ENCODE measurements at places on chromosomes 5 and 9.

DNA sequence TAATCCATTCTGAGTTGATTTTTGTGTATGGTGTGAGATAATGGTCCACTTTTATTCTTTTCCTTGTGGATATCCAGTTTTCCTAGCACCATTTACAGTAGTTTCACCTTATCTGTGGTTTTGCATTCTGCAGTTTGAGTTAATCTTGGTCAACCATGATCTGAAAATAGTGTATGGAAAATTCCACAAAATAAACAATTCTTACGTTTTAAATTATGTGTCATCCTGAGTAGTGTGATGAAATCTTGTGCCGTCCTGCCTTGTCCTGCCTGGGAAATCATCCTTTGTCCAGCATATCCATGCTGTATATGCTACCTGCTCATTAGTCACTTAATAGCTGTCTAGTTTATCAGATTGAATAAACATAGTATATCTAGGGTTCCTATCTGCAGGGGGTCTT lies 42.1 kb downstream of the CDC42SE2 start:
- no peak for DNase-seq

DNA sequence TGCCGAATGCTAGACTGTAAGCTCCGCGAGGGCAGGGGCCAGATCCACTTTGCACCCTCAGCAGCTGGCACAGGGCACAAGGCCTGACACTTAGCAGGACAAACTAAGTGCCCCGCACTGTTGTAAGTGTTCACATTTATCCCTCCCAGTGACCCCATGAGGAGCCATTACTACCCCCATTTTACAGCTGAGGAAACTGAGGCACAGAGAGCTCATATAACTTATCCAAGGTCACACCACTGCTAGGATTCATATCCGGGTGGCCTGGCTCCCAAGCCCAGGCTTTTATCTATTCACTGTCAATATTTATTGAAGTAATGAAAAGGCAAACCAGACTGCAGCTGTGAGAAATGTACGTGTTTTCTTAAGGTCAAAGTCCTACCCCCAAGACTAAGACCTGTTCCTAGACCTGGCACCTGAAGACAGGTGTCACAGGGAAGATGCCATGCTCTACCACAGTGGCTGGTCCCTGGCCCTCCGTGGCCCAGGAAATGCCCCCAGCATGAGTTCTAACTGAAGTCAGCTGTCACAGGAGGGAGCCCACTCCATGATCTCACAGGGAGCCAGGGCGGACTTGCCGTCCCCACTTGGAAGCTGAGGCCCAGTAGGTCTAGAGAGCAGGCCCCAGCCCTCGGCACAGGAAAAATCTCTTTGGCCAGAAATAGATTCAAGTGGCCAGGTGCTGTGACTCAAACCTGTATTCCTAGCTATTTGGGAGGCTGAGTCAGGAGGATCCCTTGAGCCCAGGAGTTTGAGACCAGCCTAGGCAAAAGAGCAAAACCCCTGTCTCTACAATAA lies 74.7 kb upstream of the IL17B start:
- DNase-seq, result no peak

DNA sequence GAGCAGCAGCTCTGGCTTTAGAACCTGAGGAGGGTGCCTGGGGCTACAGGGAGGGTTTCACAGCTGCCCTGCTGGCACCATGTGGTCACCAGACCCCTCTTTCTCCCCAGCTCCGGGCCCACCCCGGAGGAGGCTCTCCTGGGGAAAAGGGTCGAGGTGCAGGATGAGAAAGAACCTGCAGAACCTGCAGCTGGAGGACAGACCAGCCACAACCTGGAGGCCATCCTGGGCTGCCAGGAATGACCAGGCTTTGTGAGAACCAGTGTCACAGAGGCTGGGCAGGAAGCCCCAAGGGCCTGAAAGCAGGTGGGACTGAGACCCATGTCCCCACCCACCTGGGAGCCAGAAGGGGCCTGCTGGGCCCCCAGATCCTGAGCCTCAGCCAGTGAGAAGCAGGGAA lies 23.0 kb downstream of the SEMA4D start:
- DNase-seq, result no peak

DNA sequence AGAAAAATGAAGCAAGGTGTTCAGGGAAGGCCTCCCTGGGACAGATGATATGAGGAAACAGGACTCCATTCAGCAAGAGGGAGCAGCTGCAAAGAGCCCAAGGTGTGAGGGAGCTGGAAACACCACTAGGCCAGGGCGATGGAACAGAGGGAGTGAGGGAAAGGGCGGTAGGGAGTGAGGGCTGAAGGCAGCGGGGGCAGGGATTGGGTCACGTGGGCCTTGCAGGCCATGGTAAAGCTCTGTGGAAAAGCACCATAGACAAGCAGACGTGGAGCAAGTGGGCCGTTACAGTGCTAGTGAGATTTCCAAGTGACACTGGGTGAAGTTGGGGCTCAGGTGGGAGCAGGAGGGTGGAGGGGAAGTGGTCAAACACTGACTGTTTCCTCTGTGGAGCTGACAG lies 10.8 kb upstream of the PRRC1 start:
- DNase-seq, result no peak

DNA sequence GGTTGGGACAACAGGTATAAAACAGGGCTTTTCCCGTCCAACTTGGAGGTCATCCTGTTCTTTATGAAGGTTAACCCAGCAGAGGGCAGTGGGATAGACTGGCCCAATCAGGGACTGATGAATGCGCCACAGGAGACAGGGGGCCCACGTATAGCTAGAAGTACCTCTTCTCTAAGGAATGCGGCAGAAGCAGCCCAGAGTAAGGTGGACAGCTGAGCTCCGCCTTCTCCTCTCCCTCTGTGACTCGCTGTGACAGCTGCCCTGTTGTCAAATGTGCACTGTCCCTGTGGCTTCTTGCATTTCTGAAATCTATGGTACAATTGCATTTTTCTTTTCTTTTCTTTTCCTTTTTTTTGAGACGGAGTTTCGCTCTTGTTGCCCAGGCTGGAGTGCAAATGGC lies 306.6 kb downstream of the FBXL7 start:
- DNase-seq, result no peak

DNA sequence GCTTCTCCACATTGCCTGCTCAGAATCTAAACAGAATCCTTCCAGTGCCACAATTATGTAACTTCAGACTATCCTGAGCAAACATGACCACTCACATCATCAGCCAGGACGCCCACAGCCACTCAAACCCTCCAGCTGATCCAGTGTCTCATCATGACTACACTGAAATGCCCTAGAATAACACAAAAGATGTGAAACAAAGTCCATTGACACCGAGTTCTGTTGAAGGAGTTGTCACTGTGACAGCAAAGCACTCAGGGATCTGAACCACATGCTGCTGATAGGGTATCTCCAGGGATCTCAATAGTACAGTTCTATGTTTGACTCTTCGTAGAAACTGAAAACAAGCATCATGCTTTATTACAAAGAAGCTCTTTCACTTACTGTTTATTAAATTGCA lies 150.2 kb downstream of the GABBR2 start:
- no peak for DNase-seq

DNA sequence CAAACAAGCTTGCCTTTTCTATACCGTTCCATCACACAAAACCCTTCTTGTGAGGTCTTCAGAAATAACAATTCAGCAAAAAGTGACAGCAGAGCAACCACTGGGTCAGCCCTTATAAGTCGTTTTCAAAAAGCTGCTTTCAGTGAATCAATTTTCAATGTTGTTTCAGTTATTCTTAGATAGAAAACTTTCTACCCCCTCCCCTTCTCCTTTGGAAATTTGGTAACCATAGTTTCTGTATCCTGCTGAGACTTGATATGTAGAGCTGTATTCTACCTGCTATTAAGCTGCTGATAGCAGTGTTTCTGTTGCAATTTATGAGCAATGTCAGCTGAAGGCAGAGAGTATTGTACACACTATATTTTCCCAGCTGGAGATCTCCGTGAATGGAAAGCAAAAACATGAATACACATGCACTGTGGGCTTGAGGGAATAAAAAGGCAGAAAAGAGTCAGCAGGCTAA lies 75.7 kb downstream of the ZNF608 start:
- no peak for DNase-seq

GRCh38 chr9:124721109-124721906 lies 49.8 kb downstream of the NR6A1 start:
- peak; percentile 83 for DNase-seq

GRCh38 chr5:35938568-35939227 lies at the start of gene CAPSL:
CAPSL (minus strand) TSS chr5:35938622; CDS start chr5:35921120, 17,502 bp downstream.
- peak; percentile 54 for DNase-seq

- no peak for DNase-seq
Measured at GRCh38 chr5:66616520-66617225, 20.5 kb downstream of the MAST4 start.

GRCh38 chr5:7837403-7837802 lies 13.5 kb downstream of the CFAP90 start:
- no peak for DNase-seq

- no peak for DNase-seq
Measured at GRCh38 chr9:91160181-91160580, 201.5 kb downstream of the AUH start.

DNA sequence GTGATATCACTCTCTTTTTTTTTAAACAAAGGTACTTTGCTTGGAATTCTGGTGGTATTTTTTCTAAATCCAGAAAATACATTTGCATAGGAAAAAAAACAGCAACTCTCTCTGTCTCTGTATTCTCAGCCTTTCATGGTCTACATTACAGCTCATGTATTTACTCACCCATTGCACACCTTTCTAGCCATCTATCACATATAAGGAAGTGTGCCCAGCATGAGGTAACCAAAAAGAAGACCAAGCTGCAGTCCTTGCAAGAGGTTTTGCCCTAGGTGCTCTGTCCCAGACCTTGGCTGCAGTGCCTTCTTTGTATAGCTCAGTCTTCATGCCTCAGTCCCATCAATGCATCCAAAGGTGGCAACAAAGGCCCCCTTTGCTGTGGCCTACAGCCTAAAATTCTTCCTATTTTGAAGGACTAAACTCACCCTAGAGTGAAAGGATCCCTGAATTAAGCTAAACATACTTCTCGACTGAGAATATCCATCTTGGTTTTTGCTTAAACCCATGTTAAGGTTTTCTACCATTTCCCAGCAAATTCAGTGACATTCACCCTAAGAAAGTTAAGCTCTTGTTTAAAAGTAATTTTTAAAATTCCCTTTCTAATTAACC lies 446.4 kb downstream of the KIF4B start:
- DNase-seq, result no peak

DNA sequence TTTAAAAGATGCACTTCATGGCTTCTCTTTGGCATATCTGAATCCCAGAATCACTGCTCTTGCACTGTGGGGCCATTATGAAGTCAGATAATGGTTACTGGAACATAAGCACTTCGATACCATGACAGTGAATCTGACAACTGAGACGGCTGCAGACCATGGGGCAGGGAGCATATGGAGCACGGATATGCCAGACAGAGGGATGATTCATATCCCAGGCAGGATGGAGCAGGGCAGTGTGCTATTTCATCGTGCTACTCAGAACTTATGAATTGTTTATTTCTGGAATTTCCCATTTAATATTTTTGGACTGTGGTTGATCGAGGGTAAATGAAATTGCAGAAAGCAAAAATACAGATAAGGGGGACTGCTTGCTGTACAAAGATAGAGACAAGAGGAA lies 145.0 kb downstream of the EGFLAM start:
- DNase-seq, result peak; percentile 51

DNA sequence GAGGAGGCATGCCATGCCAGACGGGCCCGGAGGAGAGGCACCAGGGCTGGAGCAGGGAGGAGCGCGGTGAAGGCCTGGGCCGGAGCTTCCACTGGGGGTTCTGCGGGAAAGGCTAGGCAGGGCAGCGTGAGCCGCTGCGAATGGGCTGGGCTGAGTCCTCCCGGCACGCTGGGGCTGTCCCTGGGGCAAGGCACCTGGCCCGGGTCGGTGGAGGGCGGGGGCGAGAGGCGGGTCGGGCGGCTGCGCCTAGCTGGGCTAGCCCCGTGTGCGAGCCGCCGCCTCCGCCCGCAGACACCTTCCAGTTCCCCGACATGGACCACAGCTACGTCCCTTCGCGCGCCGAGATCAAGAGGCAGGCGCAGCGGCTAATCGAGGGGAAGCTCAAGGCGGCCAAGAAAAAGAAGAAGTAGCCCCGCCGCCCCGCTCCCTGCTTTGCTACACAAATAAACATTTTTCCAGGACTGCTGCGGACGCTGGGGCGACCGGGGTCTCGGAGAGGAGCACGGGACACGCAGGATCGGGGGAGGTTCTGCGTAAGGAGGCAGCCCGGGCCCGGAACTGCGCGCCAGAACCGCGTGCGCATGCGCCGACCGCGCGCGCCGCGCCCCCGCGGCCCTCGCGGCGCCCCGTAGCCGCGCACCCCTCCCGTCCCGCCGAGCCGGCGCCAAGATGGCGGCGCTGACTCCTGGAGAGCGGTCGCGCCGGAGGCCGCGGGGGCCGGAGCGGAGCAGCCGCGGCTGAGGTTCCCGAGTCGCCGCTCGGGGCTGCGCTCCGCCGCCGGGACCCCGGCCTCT lies at the start of gene RABL6:
Gene RABL6 (plus strand): TSS at position 668 of the 794 bp plus-strand sequence. CDS start 249 bp downstream, outside the sequence.
- DNase-seq, result peak; percentile 69

DNA sequence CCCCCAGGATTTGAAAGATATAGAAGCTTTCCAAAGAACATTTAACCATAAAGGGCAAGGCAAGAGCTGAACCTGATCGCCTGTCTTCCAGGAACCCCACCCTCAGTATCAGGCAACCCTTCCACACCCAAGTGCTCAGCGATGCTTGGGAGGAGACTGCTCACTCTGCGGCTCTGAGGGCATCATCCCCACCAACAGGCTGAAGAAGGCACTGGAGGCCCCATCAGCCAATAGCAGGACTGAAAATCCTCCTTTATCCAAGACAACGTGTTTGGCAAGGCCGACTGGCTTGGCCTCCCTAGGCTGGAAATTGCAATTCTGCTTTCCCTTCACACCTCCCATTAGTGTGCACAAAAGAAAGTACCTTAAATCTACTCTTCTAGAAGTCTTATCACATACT lies 1.4 kb upstream of the PPP2CA start:
- DNase-seq, result no peak

GRCh38 chr9:136429683-136430491 lies 9.8 kb downstream of the INPP5E start:
- no peak for DNase-seq

GRCh38 chr5:135112008-135112725 lies 78.1 kb upstream of the PITX1 start:
- peak; percentile 14 for DNase-seq

GRCh38 chr5:39019254-39019653 lies 54.9 kb downstream of the RICTOR start:
- DNase-seq, result peak; percentile 63

GRCh38 chr9:69980041-69980440 lies 63.6 kb upstream of the MAMDC2 start:
- DNase-seq, result peak; percentile 39

DNA sequence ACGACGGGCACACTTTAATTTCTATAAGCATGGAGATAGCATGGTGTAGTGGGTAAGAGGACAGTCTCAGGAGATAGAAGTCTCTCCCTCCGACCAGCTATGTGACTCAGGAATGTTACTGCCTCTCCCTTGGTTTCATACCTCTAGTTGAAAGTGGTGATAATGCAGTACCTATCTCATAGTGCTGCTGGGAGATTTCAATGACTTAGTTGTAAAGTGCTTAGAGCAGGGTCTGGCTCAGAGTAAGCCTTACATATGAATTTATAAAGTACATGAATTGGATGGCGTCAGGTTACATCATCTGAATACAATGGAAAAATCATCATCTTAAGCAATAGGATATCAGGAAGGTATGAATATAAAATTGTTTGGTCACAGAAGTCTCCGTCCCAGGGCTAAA lies 952.8 kb upstream of the EDIL3 start:
- DNase-seq, result no peak

GRCh38 chr9:2868883-2869282 lies 25.0 kb upstream of the PUM3 start:
- no peak for DNase-seq

All from fibroblast of skin of right quadriceps (primary cell).